ENCODE measurements at places on chromosomes 1 and 21.
A peak's percentile ranks its signal among the peaks of the same experiment; 100 is the strongest.

DNA sequence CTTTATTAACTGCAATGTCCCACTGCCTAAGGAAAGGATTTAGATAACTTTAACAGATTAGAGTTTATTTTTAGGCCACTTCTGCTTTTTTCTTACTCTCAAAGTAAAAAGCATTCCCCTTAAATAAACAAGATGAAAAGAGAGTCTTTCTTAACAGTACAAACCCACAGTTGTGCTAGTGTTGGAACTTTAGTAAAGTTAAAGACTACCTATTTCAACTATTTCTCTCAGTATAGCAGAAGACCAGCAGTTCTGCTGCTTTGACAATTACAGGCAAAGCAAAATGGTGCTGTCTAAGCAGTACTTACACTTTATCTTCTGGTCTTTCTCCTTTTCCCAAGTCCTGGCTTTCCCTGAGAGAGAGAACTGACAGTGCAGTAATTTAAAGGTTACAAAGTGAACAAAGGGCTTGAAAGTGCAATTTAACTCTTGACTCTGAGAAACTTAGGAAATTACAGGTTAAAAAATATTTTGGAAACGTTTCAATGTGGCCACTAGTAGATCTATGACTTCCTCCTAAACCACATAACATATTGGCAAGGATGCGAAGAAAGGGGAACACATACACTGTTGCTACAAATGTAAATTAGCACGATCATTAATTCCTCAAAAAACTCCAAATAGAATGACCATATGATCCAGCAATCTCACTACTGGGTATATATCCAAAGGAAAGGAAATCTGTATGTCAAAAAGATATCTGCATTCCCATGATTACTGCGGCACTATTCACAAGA lies 135.4 kb upstream of the POGK start:
- no peak for DNase-seq

GRCh38 chr1:9490605-9491339 lies 48.5 kb upstream of the SLC25A33 start:
- DNase-seq: peak; percentile 69

GRCh38 chr21:46562964-46563607 lies 41.8 kb downstream of the S100B start:
- no peak for DNase-seq

DNA sequence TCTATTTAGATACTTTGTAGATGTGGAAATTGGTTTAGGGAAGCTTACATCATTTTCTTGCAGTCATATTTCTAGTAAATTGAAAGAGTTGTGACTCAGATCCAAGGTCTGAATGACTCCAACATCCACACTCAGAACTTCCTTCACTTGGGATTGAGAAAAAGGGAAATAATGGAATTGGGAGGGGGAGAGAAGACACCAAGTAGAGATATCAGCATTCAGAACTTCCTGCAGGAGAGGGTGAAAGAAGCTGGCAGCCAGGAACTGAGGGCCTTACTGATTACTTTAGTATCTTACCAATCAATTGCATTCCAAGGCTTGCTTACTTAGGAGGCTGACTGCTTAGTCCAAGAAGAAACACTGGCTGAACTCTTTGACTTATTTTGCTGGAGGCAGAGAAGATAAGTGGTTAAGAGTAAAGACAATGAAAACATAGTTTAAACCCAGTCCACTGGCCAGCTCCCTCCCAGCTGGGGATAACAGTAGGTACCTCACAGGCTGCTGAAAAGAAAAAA lies 21.7 kb downstream of the APP start:
- DNase-seq: no peak

DNA sequence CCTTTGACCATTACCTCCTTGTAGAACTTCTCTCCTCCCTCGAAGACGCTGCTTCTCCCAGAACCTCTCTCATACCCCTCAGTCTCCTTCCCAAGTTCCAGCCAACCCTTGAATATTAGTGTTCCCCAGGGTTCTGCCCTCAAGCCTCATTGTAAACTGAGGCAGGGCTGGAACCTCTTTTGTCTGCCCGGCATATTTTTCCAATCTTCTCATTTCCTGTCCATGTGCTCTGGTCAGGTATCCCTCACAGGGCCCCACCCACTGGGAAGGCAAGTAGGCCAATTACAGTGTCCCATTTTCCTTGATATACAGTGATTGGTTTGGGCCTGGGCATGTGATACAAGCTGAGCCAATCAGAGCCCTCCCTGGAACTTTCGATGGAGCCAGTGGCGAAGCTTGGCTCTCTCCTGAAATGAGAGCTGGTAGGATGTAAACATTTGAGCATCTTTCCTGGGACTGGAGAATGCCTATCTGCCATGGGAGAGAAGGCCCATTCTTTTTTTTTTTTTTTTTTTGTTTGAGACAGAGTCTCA lies 57.1 kb upstream of the ID3 start:
- DNase-seq: no peak

DNA sequence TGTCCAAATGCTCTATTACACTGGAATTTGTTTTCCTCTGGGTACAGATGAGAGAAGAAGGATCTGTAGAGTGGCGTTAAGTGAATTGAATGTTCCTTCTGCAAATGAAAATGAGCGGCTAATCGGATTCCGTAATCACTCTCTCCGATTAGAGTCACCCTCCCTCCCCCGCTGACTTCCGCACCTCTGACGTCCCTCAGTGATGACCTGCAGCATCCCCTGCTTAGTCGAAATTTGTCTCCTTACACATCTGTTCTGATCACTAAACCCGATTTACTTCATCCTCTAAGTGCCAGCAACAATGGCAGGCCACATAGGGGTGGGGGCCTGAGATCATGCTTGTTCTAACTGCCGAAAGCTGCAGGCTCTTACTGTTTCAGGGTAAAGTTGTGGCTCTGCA lies 378.7 kb downstream of the SEC16B start:
- DNase-seq: no peak

- no peak for DNase-seq
Measured at GRCh38 chr1:236133339-236133738, 9.0 kb upstream of the GPR137B start.

GRCh38 chr1:115495625-115496024 lies 146.1 kb upstream of the VANGL1 start:
- DNase-seq: no peak

- no peak for DNase-seq
Measured at GRCh38 chr21:35053356-35054096, 4.4 kb upstream of the RUNX1 start.

DNA sequence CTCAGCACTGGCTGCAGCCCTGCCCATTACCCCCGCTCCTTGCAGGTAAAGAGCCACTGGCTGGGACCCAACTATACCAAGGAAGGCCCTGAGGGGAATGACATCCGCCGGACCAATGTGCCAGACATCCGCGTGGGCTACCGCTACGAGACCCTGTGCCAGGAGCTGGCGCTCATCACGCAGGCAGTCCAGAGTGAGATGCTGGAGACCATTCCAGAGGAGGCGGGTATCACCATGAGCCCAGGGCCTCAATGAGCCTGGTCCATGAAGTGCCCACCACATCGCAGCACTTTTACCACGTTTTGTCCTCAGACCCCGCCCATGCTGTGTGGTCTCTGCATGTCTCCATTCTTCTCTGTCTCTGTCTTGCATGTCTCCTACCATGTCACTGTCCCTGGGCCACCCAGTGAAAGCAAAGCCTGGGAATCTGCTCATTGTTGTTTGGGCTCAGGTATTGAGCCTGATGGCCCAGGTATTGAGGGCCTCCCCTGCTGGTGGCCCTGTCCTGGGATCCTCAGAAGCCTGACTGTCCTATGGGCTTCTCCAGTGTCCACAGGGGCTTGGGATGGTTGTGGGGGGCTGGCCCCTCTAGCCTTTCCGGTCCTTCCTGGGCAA lies 11.4 kb downstream of the AMPD2 start:
- no peak for DNase-seq

DNA sequence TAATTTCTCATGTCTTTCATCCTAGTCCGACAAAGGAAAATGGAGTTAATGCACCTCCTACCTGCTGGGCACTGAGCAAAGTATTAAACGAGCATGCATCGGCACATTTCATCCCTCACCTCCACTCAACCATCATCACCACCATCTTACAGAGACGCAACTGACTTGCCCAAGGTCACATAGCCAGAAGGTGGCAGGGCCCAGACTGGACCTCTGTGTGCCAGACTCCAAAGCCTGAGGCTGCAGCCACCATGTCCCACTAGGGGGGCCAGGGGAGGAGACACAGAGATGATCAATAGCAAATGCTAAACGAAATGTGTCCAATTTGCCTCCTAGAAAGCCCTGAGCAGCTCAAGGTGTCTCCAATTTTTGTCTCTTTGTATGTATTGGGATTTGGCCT lies 163.7 kb upstream of the EDN2 start:
- no peak for DNase-seq

GRCh38 chr1:4676253-4676652 lies 21.8 kb downstream of the AJAP1 start:
- no peak for DNase-seq

DNA sequence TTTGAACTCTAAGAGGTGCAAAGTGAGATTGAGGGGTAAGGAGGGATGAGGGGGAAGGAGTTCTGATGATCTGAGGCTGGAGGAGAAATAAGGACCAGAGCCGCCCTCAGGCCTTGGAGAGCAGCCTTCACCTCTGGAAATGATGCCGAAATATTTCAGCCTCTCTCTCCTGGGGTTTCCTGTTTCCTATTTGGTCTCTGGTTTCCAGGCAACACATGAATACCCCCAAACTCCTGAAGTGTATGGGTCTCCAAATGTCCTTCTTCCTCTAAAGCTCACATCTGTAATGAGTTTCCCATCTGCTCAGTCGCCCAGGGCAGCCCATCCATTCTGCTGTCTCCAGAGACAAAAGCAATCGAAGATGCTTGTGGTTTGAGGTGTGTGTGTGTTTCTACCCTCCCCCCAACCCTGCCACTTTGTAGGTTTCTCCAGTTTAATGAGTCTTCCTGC lies 52.0 kb upstream of the FAM20B start:
- DNase-seq: no peak

GRCh38 chr1:116769561-116769977 lies 15.3 kb downstream of the CD2 start:
- no peak for DNase-seq

GRCh38 chr21:41164981-41165655 lies 2.8 kb upstream of the BACE2 start:
- peak; percentile 30 for DNase-seq

DNA sequence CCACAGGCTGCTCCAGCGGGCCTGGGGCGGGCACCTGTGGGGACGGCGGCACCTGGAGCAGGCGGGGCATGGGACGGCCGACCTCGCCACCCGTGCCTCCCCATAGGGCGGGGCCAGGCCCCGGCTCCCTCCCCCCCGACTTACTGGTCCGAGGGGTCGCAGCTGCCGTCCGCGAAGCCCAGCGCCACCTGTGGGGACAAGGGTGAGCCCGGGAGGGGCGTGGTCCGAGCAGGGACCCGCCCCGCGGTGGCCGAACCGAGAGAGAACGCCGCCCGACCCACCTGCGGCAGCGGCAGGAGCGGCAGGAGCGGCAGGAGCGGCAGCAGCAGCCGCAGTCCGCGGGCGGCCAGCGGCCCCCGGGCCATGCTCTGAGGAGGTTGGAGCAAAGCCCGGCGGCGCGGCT lies at the start of gene TMEM52:
Gene TMEM52 (minus strand): TSS at position 379 of the 403 bp plus-strand sequence. CDS start 14 bp downstream, at position 365.
- no peak for DNase-seq

DNA sequence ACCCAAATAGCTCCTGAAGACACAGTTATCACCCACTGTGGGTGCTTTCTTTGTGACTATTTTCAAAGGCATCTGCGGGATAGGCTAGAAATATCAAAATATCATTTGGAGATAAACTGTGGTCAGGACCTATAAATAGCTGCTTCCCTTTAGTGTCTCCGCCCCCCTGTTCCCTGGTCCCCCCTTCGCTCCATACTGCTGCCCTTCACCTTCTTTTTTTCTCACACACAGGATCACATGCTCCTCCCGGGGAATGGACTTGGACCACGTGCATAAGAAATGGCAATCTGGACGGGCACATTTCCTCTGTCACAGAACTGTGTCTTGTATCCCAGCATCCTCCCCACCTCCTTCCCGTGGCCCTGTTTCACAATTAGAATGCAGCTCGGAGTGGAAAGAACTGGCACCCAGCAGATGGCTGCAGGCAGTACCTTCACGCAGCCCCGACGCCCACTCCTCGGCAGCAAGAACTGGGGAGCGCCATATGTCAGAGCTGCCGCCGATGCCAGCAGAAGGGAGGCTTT lies 68.8 kb upstream of the SSX2IP start:
- DNase-seq: no peak

DNA sequence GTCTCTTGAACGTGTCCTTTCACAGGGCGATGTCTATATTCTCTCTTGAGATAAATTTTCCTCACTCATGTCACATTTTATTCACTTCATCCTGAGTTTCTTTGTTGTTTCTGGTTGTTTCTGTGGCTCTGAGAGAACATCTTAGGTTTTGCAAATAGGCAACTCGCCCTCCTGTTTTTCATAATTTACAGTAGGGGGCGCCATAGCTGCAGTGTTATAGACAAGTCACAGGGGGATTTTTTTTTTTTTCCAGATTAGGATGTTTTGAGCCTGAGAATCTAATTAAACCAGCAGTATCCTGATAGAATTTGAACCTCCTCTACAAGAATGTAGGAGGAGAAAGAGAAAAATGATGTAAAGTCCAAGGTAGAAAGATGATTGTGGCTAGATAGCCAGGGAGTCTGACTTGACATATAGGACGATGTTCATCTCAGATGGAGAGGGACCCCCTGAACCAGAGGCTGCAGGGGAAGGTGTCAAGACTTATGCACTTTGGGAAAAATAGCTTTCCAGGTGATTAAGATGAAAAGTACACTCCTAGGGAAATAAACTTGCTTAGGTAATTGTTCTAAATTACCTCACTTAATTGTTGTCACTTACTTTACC lies 76.3 kb downstream of the ZP4 start:
- no peak for DNase-seq

- DNase-seq: no peak
Measured at GRCh38 chr1:10795276-10796021, 997 bp downstream of the CASZ1 start.

- no peak for DNase-seq
Measured at GRCh38 chr1:182806015-182806678, 16.6 kb downstream of the NPL start.

- no peak for DNase-seq
Measured at GRCh38 chr1:33039840-33040239, 3.2 kb upstream of the AK2 start.

DNA sequence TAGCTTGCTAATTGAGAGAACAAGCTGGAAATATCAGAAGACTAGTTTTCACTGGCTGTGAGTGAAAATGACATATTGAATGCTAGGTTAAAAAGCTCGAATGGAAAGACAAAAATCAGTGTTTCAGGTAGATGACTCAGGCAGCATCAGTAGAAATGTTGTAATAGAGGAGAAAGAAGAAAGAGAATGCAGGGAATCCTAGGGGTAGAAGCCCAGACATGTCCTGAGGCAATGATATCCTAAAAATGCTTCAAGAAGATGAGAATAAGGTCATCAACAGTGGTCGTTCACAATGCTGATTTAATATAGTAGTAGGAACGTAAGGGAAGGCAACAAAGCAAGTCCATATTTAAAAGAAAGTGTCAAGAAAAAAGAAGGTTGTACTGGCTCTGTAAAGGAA lies 96.7 kb upstream of the HP1BP3 start:
- DNase-seq: no peak

DNA sequence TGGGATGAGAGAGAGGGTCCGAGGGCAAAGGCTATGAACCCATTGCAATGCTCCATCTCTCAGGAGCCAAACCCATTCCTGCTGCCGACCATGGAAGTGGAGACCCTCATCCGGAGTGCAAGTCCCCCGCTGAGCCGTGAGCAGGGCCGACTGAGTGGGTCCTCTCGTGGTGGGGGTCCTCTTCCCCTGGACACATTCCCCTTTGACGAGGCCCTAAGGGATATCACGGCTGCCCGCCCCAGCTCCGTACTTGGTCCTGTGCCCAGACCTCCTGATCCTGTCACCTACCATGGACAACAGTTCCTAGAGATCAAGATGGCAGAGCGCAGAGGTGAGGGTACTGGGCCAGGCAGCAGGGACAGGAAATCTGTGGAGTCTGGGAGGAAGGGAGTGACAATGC lies 11.0 kb downstream of the HYI start:
- no peak for DNase-seq

- no peak for DNase-seq
Measured at GRCh38 chr1:207334337-207334736, 12.9 kb downstream of the CD55 start.

Data from Panc1 (cell line).